ENCODE measurements at places on chromosomes 4 and X.

- no peak for DNase-seq
Measured at GRCh38 chr4:9979101-9979701, 42.1 kb downstream of the SLC2A9 start.

- DNase-seq: no peak
Measured at GRCh38 chrX:155896512-155896911, 15.4 kb downstream of the VAMP7 start.

DNA sequence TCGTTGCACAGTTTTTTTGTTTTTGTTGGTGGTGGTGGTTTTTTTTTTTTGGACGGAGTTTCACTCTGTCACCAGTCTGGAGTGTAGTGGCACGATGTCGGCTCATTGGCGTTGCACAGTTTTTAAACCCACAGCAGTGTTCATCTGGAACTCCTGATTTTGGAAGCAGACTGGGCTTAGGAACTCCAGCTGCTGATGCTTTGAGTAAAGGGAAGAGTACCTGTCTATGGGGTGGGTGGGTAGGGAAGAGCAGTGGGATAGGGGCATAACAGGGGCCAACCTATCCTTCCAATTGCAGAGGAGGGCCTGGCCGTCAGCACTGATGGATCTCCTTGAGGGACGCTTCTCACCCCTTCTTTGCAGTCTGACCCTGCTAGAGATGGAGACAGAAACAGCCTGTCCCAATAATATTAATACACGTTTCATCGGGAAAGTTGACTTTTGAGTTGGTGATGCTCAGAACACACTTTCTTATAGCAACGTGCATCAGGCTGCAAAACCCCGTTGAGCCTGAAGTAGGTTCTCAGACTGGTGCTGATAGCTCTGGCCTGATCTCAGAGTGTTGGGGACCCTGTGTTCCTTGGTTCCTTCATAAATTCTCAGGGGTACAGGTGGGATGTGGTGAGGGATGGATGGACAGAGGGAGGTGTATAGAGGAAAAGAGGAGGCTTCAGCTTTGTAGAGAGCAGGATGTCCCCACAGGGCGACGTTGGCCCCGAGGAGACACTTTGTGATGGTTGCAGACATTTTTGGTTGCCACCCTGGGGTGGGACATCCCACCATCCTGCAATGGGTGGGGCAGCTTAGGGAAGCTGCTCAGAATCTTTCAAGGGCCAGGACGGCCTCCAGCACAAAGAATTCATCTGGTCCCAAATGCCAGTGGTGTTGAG is 2.3 kb downstream of the CD99 start:
- DNase-seq: no peak

DNA sequence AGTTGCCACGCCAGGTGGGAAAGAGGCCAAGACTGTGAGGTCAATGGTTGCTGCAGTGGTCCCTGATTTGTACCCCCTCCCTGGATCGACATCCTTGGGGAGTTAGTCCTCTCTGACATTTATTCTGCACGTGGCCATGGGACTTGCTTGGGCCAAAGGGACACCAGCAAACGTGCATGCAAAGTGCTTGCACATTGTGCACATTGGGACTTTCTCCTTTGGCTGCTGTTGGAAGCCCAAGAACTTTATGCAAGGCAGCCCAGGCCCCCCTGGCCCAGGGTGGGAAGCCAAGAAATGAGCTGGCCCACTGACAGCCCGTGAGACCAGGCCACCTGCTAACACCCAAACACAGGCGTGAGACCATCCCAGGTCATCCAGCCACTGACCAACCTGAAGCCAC is 38.1 kb downstream of the SLC2A9 start:
- DNase-seq: no peak

DNA sequence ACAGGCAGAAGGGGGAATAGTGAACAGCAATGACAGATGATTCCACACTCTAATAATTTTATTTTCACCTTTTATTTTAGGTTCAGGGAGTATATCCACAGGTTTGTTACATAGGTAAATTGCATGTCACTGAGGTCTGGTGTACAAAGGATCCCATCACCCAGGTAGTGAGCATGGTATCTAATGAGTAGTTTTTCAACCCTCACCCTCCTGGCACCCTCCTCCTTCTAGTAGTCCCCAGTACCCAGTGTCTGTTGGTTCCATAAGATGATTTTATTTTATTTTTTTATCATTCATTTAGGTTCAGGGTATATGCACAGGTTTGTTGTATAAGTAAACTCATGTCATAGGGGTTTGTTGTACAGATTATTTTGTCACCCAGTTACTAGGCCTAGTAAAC is 58.6 kb upstream of the UGT8 start:
- no peak for DNase-seq

- DNase-seq: peak; percentile 76
Measured at GRCh38 chrX:21374163-21374993, at the start of gene CNKSR2. CNKSR2 (plus strand) TSS chrX:21374418; CDS start chrX:21374898, 480 bp downstream.

GRCh38 chr4:27018076-27018475 is 157.4 kb downstream of the STIM2 start:
- DNase-seq: no peak

DNA sequence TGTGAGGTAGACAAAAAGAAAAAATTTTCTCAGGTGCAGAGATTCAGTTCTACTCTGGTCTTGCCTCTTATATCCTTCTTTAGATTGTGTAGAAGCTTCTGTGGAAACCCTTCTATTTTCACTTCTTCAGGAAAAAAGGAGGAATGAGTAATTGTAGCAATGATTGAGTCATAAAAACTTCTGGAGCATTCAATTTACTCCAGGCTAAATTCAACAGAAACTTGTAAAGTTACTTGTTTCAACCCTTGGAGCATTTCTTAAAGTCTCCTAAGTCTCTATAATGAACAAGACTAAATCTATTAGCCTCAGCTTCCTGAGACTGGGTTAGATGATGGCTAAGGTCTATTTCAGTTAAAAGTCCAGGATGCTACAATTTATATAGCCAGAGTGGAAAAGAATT is 29.9 kb downstream of the BOD1L1 start:
- no peak for DNase-seq

- no peak for DNase-seq
Measured at GRCh38 chr4:107570952-107571351, 149.1 kb downstream of the PAPSS1 start.

Data from NCI-H1436 (cell line).